ENCODE measurements at places on chromosomes 12 and 14.

DNA sequence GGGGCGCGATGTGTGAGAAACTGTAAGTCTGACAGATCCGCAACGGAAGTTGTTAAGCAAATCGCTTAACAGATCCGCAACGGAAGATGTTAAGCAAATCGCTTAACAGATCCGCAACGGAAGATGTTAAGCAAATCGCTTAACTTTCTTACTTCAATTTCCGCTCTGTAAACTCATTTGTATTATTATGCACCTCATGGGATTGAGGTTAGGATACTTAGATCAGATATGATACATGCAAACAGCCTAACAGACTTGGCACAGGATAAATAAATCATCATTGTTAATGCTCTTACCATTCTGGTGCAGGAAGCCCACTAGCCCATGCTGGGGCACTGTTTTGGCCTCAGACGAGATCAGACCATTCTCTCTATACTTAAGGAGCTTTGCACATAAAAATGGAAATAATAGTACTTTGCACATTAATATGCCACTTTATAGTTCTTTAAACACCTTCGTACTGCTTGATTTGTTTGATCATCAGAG, 399 bp downstream of the NCAPD2 start:
- DNase-seq = no peak

GRCh38 chr14:74962493-74962892, 7.1 kb upstream of the PGF start:
- no peak for DNase-seq

- DNase-seq = no peak
These were observed 52.9 kb downstream of the PEBP1 start for GRCh38 chr12:118188690-118189371.

DNA sequence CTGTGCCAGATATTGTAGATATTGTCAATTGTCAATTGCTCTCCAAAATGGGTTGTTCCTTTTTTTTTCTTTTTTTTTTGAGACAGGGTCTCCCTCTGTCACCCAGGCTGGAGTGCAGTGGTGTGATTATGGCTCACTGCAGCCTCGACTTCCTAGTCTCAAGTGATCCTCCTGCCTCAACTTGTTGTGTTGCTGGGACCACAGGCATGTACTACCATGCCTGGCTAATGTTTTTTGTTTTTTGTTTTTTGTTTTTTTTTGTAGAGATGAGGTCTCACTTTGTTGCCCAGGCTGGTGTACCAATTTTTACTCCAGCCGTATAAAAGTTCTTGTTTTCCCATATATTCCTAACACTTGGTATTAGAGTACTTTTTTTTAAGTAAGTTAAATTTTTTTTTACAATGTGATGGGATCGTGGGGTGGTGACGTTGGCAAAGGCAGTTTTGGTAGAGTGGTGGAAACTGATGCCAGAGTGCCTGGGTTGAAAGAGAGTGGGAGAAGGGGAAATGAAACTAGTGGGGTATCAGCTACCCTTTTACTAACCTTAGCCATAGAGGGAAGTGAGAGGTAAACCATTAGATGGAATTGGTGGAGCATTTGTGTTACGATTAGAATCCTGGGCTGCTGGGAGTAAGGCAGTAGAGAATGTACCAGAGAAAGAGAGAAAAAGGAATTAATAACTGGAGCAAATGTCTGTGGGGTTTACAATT, 33.0 kb upstream of the CFAP54 start:
- no peak for DNase-seq

DNA sequence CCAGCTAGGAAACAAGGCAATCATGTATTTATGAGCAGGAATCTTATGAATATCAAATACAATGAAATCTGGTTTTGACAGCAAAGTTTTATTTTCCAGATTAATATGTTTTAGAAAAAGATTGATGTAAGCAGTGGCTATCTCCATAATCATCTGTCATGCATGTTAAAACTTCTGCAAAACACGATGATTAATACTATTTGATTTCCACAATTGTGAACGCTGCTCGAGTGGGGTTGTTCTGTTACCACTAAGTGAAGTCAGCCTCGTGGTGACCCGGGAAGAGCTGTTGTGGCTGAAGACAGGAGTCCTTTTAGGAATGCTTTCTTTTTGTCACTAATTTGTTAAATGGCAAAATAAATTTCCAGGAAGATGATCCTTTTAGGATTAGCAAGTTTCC, 9.4 kb downstream of the CFAP251 start:
- no peak for DNase-seq

GRCh38 chr14:36660736-36661505, 739 bp upstream of the PAX9 start:
- no peak for DNase-seq

DNA sequence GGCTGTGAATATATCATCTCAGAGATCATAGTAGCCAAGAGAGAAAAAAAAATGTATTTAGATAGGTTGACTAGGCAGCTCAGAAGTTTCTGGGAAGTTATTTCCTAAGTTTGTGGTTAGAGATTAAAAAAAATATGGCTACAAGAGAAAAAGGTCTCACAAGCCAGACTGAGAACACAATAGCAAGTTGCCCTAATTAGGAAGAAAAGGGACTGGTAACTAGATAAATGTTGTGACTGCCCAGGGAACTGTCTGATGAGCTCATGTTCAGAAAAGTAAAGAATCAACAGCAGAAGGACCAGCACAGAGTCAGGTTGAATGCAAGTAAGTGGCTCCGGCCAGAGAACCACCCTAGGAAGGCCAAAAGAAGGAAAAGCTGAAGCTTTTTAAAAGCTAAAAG, 256.6 kb downstream of the PRKD1 start:
- DNase-seq = no peak

DNA sequence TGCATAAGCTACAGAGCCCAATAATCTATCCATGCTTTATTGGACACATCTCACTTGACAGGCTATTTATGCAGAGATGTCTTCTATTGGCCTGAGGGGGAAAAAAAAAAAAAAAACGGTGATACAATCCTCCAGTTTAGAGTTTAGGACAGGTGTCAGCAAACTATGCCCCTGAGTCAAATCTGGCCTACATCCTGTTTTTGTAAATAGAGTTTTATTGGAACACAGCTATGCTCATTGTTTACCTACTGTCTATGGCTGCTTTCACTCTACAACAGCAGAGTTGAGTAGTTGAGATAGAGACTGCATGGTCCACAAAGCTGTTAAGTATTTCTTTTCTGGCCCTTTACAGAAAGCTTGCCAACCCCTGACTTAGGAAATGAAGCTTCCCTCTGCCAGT, 403.1 kb downstream of the C12orf75 start:
- no peak for DNase-seq

DNA sequence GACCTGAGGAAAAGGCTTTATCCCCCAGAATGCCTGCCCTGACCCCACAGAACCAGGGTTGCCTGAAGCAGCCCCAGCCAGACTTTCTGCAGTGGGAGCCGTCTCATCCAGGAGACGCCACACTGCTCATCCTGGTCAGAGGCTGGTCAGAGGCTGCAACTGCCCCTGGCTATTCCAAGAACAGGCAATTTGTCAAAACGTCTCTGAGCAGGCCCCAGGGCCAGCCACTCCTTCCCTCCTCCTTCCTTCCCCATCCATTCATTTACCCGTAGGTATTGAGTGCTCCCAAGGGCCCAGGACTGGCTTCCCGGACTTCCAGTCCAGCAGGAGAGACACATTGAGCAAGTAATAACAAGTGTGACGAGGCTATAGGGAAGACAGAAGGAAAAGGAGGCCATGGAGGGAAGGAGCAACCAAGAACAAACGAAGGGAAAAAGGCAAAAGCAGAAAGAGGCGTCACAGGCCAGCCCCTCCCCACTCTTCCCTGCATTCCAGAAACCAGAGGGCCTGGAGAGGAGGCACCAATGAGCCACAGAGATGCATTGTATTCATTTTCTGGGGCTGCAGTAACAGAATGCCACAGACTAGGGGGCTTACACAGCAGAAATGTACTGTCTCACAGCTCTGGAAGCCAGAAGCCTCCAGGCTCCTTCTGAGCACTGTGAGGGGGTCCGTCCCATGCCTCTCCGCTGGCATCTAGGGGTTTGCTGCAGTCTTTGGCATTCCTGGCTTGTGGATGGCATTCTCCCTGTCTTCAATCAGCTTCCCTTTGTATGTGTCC, 21.0 kb upstream of the CD9 start:
- DNase-seq = no peak

- peak; percentile 86 for DNase-seq
These were observed at the start of gene NUDT14 for GRCh38 chr14:105180592-105181548. Gene NUDT14 (minus strand): TSS chr14:105181312. CDS start chr14:105181209, 103 bp downstream.
